ENCODE measurements at places on chromosomes 2 and 18.

DNA sequence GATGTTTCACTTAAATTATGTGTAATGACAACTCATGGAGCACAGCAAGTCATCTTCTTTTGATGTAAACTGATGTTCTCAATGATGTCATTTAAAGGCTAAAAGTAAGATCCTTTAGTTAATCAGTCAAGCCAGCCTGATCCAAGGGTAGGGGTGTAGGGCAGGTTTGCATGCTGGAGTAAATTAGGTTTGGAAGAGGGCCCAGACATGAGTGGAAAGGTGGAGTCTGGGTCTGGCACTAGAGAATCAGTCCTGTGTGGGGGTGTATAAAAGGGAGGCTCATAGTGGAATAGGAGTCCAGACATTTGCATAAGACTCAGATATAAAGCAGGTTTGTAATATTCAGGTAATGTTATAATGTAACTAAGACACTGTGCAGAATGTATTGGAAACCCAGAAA is 88.8 kb upstream of the NYAP2 start:
- no peak for DNase-seq

DNA sequence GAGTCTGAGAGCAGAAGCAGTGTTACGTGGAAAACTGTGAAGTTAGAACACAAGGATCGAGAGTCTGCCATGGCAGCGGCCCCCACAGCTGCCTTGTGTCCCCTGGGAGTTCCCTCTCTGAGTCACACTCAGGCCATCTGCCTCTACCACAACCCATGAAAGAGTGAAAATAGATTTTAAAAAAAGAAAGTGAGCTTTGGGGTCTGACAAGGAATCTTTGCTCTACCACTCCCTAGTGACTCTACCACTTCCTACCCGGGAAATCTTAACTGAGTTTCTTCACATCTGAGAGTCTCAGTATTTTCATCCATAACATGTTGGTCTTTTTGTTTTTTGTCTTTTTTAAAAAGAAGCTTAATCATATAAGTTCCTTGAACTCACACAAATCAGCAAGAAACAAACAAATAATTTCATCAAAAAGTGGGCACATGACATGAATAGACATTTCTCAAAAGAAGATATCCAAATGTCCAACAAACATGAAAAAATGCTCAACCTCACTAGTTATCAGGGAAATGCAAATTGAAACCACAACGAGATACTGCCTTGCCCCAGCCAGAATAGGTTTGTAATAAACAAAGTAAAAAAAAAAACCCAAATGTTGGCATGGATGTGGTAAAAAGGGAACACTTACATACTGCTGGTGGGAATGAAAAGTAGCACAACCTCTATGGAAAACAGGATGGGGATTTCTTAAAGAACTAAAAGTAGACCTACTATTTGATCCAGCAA is 2.4 kb upstream of the MSGN1 start:
- DNase-seq: no peak

- DNase-seq: no peak
Observed at GRCh38 chr2:170307555-170308351, 129.8 kb downstream of the MYO3B start.

- no peak for DNase-seq
Observed at GRCh38 chr2:41750829-41751228, 297.0 kb upstream of the PKDCC start.

GRCh38 chr2:66001538-66001937 is 433.4 kb upstream of the MEIS1 start:
- no peak for DNase-seq

- DNase-seq: no peak
Observed at GRCh38 chr2:28986429-28986828, 5.3 kb downstream of the TOGARAM2 start.

DNA sequence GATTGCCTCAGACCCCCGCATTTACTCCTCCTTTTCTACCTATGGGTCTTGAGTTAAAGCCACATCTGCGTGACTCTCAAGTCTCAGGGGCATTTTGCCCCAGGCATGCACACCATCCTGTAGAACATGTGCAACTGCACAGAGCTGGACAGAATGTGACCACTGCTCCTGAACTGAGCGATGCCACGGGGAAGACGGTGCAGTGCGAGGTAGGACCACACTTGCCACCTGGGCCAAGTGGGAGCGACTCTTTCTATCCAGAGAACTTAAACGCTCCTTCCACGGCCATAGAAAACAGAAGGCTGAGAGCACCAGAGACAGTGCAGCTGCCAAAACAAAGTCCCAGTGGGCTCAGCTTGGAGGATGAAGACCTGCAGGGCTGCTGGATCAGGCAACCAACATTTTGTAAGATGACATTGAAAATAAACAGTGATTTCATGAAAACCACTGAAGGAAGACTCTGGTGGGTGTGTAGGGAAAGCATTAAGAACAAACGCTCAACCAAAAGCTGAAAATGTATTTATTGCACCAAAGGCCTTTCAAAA is 149.0 kb upstream of the HDAC4 start:
- DNase-seq: no peak

DNA sequence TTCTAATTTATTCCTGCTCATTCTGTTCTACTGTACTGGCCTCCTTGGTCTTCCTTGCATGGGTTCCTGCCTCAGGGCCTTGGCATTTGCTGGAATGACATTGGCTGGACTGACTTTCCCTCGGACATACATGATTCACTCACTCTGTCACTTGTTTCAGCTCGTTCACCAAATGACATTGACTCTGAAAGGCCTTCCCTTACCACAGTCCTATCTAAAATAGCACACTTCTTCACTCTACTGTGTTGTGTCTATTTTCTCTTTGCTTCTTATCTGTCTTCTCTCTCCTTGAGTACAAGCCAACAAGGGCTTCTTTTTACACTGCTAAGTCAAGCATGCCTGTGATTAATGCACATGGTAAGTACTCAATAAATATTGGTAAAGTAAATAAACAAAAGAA is 65.6 kb downstream of the SCG2 start:
- no peak for DNase-seq

DNA sequence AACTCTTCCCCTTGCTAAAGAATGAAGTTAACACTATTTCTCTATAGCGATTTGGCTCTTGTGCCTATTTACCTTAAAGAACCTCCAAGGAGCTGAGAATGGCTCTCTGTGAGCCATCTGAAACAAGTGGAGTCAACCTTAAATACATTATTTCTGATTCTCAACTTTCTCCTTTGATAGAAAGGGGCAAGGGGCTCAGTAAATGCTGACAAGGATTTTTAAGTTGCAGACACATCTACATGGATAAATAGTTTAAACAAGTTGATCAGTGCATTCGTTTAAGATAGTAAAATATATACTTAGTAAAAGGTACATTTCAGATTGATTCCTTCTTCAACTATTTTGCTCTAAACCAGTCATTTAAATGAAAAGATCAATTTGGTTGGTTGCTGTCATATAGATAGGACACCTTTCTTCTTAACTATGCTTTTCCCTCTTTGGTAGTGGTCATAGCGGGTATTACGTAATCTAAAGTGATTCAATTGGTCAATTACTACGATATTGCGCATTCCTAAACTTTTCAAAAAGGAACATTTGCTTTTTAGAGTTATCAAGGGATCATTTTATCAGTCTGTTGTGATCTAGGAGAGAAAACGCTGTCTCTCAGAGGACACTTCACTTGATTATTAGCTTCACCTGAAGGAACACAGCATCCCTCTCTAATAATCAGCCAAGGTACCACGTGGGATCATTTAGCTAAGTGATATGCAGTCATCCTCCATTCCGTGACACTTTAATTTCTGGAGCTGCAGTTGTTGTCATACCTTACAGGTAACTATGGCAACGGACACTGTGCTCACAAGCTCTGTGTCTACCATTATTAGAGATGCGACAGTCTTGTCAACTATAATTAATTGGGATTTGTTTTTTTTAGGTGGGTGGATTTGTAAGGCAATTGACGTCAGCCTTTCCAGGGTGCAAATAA is 50.9 kb upstream of the KCNE4 start:
- DNase-seq: peak; percentile 46

DNA sequence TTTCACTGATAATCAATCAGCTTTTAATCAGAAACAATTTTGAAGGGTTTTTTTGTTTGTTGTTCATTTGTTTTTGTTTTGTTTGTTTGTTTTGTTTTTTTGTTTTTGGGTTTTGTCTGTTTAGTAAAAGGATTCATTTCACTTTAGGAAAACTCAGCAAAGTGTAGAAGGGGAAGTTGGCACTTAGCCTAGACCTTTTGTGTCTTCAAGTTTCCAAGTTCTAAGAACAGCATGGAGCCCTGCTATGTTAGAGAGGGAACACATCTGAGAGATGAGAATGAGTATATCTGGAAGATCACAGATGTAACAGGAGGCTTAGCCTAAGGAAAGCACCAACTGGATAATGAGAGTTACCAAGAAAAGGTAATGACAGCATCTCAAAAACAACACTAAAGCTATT is 501.5 kb downstream of the ERBB4 start:
- DNase-seq: no peak

- peak; percentile 56 for DNase-seq
Observed at GRCh38 chr2:174788291-174788929, 24.1 kb upstream of the CHRNA1 start.

DNA sequence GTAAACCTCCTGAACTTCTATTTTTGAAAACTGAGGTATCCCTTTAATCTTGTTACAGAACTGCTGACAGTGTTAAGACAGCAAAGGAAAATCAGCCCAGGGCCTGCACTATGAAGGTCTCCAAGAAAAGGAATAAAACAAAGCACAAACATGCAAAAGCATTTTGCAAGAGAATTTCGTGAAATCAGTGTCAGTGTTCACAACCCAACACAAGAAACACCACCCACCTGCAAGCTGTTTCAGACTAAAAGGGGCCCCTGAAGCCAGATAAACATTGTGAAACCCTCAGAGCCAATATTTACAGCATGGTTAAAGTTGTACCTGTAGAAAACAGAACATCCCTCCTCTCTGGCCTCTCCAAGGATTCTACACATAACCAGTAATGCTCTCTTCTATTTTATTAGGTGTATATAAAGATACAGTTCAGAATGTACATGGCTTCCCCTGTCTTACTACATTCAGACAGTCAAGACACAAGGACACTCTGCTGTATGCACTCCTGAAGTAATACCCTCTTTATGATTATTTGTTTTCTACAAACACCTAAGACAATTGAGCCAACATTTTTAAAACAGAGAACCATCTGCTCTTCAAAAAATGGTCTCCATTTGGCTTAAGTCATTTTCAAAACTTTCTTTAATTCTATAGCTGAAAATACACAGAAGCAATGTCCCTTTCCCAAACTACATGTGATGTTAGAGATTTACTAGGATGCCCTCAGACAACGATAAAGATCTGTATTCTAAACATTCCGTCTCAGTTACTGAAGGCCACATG is 149.5 kb upstream of the ZFP36L2 start:
- no peak for DNase-seq

DNA sequence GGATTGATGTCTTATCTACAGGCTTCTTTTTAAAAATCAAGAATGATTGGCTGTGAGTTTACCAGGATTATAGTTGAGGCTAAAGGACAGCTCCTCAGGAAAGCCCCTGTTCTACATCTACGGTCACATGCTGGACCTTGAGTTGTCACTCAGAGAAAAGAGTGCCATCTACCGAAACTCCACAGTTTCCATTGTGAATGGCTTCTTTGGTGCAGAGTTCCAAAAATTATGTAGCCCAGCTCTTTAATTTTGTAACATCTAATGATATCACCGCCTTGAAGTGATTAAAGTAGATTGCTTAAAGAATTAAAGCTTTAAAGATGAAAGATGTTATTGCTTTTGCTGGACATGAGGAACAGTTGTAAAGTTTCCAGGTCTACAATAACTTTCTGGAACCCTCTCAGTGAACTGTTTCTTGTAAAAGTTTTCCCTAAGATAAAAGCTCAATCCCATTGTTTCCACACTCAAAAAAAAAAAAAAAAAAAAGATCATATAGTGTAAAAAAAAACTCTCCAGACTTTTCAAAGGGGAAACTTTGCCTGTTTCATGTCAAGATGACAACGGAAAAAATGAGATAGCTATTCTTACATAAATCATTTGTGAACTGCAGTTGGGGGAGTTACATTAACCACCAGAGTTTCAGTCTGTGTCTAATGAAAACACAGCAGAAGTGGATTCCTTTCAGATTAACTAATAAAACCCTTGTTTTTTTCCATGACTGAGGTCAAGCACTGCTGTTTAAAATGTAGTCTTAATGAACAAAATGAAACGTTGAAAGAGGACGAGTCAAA is 4.3 kb downstream of the COL3A1 start:
- no peak for DNase-seq

- no peak for DNase-seq
Observed at GRCh38 chr18:41126541-41127235, 828.3 kb upstream of the PIK3C3 start.

GRCh38 chr2:65357095-65357958 is 75.1 kb downstream of the SPRED2 start:
- DNase-seq: no peak

GRCh38 chr18:24613896-24614640 is 153.6 kb downstream of the HRH4 start:
- DNase-seq: no peak

GRCh38 chr18:55244546-55244945 is 285.3 kb upstream of the CCDC68 start:
- no peak for DNase-seq

GRCh38 chr2:100818003-100818605 is 1.8 kb upstream of the NPAS2 start:
- DNase-seq: no peak

GRCh38 chr2:192286093-192286701 is 91.5 kb upstream of the TMEFF2 start:
- no peak for DNase-seq

DNA sequence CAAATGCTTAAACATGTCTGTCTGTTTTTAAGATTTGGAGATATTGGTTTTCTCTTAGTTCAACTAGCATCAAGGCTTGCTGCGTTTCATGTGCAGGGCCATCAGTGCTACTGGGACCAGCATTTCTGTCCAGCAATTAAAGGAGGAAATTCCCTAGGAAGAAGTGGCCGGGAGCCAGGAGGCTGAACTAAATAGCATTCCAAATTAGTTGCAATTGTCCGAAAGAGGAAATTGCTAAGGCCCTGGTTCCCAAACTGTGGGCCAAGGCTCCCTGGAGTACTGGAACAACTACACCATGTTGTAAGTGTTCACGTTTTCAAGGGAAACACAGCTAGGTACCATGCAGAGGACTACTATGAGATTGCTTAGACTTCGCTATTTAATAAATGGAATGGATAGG is 257.9 kb downstream of the PTPRM start:
- no peak for DNase-seq

GRCh38 chr2:65227020-65227455 is 593 bp upstream of the ACTR2 start:
- no peak for DNase-seq

GRCh38 chr2:24237313-24237712 is 62.5 kb downstream of the FAM228A start:
- no peak for DNase-seq

GRCh38 chr2:95539290-95539689 is 52.5 kb upstream of the TRIM43 start:
- DNase-seq: no peak

DNA sequence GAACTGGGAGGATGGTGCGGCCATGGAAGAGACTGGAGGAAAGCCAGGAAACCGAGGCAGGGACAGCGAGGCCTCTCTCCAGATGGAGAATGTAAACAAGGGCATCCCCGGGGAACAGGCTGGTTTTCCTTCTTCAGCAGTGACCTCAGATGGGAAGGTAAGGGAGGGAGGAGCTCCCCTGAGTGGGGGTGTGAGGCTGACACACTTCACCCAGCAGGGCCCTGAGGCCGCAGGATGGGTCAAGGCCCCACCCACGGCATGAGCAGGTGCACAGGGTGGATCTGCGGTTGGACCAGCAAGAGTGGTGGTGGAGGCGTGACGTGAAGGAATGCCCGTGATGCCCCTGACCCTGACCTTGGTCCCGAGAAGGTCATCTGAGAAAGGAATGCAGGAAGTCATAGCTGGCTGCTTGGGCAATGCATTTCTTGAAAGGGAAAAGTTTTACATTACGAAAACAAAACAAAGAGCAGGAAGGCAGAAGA is 48.1 kb downstream of the ADCY3 start:
- no peak for DNase-seq

GRCh38 chr2:160836755-160837154 is 323.5 kb upstream of the TANK start:
- DNase-seq: no peak
